ENCODE measurements at places on chromosomes 11 and 22.

- DNase-seq = no peak
These were observed 96.9 kb downstream of the MTMR3 start for GRCh38 chr22:29979777-29980321.

DNA sequence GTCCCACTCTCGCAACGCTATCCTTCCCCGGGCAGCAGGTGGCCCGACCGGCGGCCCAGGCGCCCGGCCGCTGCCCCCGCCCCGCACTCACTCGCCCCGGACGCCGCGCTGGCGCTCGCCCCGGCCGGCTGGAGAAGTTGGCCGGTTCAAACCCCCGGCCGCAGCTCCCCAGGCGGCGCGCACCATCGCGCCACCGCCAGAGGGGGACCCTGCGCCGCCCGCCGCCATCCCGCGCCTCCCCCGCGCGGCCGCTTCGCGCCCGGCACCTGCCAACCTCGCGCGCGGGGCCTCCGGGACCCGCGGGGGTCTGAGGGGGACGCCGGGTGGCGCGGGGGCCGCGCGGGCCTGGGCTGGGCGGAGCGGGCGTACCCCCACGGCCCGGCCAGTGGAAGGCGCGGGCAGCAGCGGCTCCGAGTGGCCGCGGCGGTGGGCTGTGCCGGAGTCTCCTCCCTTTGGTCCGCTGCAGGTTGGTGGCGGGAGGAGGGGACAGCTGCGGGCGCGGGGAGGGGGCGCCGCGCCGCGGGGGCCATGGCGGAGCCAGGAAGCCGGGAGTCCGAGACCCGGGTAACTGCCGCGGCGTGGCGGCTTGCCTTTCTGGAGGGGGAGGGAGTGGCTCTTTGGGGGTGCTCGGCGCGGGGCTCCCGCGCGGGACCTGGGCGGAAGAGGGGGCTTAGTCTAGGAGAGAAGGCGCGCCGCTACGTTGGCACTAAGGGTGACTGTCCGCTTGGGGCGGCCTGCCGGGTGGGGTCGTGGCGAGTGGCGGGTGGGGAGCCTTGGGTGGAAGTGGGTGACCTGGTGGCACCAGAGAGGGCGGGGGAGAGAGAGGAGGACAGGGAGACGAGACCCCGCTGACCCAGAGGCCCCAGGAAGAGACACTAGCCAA lies at the start of the genes MPST and TST:
Gene MPST, plus strand, starts transcription at position 434 of the 883 bp plus-strand sequence. Its CDS starts 95 bp downstream, at position 529.
Gene TST, minus strand, starts transcription at position 139 of the 883 bp plus-strand sequence. CDS start 715 bp downstream, outside the sequence.
- DNase-seq = peak; percentile 76

GRCh38 chr22:31659246-31659645 lies 2.8 kb downstream of the PISD start:
- DNase-seq = no peak

DNA sequence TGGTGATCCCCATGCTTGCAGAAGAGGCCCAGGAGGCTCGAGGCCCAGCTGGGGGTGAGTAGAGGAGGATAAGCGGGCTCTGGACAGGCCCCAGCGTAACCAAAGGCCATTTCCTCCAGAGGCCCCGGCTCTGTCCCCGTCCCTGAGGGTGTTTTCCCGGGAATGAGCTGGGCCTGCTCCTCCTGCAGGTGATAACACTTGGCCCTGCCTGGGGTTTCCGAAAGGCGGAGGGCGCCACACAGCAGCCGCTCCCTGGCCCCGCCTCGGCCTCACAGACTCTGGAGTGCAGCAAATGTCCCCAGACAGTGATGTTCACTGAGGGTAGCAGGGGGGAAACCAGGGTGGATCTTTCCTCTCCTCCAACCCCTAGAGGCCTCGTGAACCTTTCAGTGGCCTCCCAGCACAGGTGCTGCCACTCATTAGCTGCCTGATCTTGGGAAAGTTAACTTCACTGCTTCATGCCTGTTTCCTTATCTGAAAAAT lies 10.5 kb upstream of the MGAT3 start:
- no peak for DNase-seq

GRCh38 chr11:75244052-75244814 lies 3.7 kb downstream of the TPBGL start:
- DNase-seq = no peak

Measured in brain (organoid and tissue), 16 donors.